GOT3 (cell line): ENCODE measurements at places on chromosomes 2 and 18.

- DNase-seq: no peak
Observed at GRCh38 chr2:27006602-27007415, 26.0 kb upstream of the TMEM214 start.

DNA sequence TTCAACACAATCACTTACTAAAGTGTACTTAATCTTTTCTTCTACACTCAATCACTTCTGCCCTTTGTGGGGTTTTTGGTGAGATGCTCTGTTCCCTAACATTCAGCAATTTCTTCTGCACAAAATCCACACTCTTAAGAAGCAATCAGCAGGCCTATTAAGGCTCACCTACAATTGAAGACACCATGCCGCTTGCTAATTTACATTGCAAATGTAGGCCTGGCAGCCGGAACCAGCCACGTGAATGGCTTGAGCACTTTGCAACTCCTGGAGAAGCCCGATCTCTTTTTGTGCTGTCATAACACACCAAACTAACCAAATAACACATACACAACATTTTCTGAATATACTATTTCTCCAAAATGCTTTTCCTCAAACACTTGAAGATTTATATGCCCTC lies 66.3 kb downstream of the NYAP2 start:
- DNase-seq: no peak

DNA sequence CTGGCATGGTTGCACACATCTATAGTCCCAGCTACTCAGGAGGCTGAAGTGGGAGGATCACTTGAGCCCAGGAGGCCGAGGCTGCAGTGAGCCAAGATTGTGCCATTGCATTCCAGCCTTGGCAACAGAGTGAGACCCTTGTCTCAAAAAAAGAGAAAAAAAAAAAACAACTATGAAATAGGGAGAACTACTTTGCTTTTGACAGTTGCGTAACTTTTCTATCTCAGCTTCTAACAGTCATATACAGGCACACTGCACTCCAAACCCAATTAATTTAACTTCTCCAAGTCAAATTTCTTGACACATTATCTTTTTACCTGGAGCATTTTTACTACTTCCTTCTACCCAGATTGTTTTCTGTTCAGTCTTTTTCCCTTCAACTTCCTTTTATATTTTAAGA lies 24.1 kb upstream of the VWC2L start:
- no peak for DNase-seq

DNA sequence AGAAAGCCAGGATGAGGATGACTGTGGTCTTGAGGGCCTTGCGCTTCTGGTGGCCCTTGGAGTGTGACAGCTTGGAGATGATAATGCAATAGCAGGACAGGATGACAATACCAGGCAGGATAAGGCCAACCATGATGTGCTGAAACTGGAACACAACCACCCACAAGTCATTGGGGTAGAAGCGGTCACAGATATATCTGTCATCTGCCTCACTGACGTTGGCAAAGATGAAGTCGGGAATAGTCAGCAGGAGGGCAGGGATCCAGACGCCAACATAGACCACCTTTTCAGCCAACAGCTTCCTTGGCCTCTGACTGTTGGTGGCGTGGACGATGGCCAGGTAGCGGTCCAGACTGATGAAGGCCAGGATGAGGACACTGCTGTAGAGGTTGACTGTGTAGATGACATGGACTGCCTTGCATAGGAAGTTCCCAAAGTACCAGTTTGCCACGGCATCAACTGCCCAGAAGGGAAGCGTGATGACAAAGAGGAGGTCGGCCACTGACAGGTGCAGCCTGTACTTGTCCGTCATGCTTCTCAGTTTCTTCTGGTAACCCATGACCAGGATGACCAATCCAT lies 2.7 kb downstream of the CXCR4 start:
- DNase-seq: no peak

DNA sequence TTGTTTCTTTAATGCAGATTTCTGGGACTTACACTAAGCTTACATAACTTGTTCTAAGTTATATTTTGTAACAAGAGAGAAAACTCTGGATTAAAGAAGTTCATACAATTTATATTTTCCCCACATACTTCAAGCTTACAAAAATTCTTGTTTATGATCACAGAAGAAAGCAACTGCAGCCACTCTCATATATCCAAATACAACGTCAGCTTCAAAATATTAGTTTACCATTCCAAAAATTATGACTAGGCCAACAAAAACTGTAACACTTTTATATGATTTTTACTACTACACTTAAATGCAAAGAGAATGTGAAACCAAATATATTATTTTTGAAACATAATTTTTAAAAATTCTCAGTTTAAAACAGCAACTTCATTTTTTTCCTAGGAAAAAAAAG lies 30.9 kb downstream of the LPIN2 start:
- no peak for DNase-seq

- DNase-seq: no peak
Observed at GRCh38 chr2:225398372-225398771, 1.1 kb upstream of the NYAP2 start.

GRCh38 chr18:8330575-8330974 lies 278.7 kb upstream of the RAB12 start:
- DNase-seq: no peak

DNA sequence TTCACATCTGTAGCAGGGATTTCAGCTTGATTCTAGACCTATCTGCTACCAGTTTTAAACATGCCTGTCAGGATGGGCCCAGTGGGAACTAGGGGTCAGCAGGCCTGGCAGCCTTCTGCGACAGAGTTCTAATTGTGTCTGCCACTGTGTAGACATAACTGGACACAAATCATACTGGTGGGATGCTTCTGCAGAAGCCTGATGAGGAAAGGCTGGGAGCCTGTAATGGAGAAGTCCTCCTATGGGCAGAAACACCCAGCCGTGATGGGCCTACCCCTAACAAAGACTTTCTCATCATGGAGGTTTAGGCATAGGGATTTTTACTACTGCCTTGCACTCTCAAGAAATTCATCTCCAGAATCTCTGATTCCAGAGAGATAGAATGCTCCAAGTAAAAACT lies 166.9 kb downstream of the PDE11A start:
- DNase-seq: no peak

GRCh38 chr2:189661148-189661956 lies at the start of gene ASNSD1:
Gene ASNSD1, plus strand, starts transcription at chr2:189661459. Its CDS starts 4,674 bp downstream, at chr2:189666133.
- DNase-seq: peak; percentile 86

- no peak for DNase-seq
Observed at GRCh38 chr2:202148515-202149154, 75.6 kb downstream of the KIAA2012 start.

DNA sequence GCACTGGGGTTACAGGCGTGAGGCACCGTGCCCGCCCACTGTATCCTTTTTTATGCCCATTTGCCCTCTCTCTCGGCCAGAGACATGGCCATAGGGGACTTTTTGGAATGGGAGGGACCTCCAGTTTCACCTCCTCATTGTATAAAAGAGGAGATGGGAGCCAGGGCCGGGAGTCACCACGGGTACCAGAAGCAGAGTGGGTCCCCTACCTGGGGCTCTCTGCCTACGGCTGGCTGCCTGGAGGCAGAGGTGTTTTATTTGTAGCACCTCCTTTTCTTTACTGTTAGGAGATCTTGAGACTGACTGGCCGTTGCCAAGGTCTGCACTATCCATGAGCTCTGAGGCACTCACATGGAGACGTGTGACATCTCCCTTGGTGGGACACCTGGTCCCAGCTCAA lies 162.8 kb downstream of the LDLRAD4 start:
- DNase-seq: no peak

DNA sequence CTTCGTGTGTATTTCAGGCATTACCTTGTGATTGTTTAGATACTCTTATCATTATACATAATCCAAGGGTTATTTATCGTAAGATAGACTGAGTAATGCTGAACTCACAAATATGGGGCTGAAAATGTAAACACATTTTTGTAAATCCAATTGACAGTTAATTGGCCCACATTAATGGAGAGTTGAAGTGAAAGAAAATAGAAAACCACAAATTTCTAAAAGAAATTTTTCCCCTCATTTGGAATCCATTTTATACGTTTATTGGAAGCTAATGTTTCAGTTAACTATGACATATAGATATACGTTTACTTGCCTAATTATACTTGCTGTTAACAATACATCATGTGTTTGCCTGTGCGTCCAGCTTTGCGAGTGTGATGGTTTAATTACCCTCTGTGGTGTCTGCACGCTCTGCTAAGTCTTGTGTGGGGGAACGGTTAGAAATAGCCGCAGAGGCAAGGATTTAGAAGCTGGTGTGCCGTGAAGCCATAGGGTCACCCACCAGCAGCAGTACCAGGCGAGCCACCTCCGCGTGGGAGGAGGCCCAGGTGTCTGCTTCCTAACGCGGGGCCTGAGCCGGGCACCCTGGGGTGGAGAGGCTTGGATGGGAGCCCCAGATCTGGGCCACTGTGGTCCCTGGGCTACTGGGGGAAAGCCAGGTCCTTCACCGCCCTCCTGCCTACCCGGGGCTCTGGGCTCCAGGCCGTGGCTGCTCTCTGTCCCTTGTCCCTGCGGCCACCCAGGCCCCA lies 38.0 kb downstream of the TSHZ1 start:
- no peak for DNase-seq

DNA sequence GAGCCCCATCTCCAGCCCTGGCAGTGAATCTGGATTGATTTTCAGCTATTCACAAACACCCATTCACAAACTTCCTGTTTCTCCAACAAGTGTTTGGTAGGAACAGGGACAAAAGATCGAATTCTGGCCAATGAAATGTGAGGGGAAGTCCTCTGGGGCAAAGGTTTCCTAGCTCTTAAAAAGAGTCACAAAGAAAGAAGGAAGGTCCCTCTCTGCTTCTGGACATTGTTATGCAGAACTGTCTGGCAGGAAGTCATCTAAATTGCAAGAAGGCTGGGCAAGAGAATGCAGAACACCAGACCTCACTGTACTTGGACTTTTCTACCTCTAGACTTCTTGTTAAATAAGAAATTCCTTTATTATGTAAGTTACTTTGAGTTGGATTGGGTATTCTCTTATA lies 137.3 kb downstream of the CCDC148 start:
- DNase-seq: no peak

- DNase-seq: no peak
Observed at GRCh38 chr2:36976065-36976464, 9.7 kb upstream of the STRN start.

GRCh38 chr2:69798909-69799526 lies 30.4 kb upstream of the GMCL1 start:
- no peak for DNase-seq

DNA sequence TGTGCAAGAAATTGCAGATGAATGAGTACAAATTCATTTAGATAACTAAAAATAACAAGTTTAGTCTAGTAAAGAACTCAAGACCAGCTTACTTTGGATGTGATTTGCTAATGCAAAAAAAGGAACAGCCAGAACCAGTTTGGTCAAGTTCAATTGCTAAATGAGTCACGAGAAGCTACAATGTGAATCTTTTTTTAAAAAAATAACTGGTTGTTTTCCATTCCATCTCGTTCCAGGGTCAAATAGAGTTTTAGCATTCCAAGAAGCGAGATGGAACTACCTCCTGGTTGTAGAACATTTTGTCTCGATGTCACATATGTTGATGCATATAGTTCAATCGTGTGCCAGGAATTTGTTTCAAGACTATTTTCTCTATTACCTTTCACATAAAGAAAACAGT lies 65.0 kb upstream of the IKZF2 start:
- no peak for DNase-seq

DNA sequence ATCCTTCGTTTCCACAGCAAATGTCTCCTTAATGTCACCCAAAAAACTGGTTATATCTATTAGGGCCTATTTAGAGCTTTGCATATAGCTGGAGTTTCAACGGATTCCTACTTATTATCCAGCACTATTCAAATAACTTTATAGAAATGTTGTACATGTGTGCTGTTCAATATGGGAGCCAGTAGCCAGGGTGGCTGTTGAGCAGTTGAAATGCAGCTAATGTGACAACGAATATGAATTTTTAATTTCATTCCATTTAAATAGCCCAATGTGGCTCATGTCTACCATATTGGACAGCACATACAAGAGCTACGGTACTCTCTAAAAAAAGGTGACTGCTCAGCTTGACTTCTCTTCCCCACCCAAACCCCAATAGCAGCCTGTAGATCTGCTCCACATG lies 2.4 kb downstream of the APOB start:
- DNase-seq: no peak

DNA sequence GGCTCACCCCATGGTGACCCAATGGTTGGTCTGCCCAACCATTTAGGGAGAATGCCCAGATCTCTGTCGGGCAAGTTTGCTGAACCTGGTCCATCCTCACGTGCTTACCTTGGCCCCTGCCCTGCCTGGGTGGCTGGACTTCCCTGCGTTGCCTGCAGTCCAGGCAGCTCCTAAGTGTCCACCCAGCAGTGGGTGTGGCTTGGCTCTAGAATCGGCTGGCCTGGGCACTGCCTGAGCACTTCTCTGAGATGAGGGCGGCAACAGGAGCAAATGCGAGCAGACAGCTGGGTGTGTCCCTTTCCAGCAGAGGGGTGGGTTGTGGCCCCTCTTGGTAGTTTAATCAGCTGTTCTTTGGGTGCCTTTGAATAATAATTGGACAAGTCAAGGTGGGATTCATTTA lies 11.3 kb downstream of the PCARE start:
- no peak for DNase-seq

- no peak for DNase-seq
Observed at GRCh38 chr2:42342795-42343241, 18.2 kb downstream of the COX7A2L start.

- DNase-seq: no peak
Observed at GRCh38 chr2:33660416-33661123, 61.5 kb upstream of the FAM98A start.

GRCh38 chr2:76748581-76749296 lies 773.4 kb downstream of the LRRTM4 start:
- no peak for DNase-seq

DNA sequence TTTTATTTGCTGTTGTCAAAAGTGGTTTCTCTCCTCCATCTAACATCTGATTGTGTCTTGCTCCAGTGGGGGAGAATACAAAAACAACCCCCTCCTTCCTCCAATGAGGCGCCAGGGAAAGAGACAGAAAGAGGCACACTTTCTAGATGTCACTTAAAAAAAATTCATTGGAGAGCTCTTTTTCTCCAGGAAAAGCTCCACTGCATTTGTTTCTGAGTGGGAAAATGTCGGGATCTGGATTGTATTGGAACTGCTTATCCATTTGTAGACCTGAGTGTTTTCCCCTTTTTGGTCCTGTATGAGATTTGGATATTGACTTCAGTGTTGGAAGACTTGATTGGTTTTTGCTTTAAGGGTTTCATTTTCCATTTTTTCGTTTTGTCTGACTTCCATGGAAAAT lies 995 bp downstream of the MBD5 start:
- DNase-seq: no peak

DNA sequence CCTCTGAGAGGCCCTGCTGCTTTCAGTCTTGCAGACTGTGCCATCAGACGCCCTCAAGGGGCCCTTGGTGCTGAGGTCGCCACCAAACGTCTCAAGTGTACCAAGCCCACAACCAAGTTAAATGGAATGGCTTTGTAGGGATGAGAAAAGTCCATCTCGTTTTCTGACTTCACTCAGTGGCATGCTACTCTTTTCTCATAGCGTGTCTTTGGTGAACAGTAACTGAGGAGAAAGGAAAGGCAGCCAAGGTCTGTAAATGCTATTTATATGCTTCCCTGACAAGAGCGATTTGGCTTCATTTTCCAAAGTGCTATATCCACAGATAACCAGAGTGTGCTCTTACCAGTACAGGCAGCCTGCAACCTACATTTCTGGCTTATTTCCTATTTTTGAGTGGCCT lies 123.0 kb downstream of the MTX2 start:
- DNase-seq: no peak
